ENCODE measurements at places on chromosomes 5 and 9.
A peak's percentile ranks its signal among the peaks of the same experiment; 100 is the strongest.

GRCh38 chr9:2868883-2869282 is 25.0 kb upstream of the PUM3 start:
- no peak for DNase-seq

- no peak for DNase-seq
Measured at GRCh38 chr5:67639976-67640375, 443.4 kb upstream of the CD180 start.

GRCh38 chr5:116650964-116651363 is 76.3 kb upstream of the SEMA6A start:
- no peak for DNase-seq

- no peak for DNase-seq
Measured at GRCh38 chr9:14868772-14869583, 41.2 kb downstream of the FREM1 start.

- DNase-seq: no peak
Measured at GRCh38 chr9:6232336-6232945, 16.8 kb downstream of the IL33 start.

GRCh38 chr9:124133727-124134126 is 122.2 kb downstream of the LHX2 start:
- no peak for DNase-seq

- DNase-seq: no peak
Measured at GRCh38 chr5:12861886-12862654, 957.8 kb upstream of the CTNND2 start.

- no peak for DNase-seq
Measured at GRCh38 chr5:999724-1000123, 8.9 kb upstream of the NKD2 start.

DNA sequence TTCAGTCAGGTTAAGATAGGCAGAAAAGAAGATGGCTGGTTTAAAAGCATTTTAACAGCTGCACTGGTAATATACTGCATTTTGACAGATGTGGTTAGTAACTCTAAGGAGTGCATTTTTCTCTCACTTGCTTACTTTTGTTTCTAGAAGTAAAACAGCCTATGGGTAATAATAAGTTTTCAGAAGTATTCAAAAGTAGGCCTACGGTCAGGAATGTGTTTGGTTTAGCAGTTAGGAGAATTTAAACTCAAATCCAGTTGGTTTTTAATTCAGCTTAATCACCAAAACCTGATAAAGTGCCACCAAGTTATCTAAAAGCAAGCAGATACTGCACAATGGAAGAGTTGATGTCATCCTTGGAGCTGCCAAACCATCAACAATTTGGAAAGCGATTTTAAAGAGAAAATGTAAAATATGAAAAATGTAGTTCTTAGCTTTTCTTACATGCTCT is 160.3 kb downstream of the ARSB start:
- no peak for DNase-seq

GRCh38 chr9:128203024-128203706 is at the start of gene DNM1:
Gene DNM1 (plus strand): TSS chr9:128203379. CDS start chr9:128203471, 92 bp downstream.
- peak; percentile 48 for DNase-seq

- DNase-seq: no peak
Measured at GRCh38 chr5:65834306-65834705, 92.1 kb upstream of the ERBIN start.

DNA sequence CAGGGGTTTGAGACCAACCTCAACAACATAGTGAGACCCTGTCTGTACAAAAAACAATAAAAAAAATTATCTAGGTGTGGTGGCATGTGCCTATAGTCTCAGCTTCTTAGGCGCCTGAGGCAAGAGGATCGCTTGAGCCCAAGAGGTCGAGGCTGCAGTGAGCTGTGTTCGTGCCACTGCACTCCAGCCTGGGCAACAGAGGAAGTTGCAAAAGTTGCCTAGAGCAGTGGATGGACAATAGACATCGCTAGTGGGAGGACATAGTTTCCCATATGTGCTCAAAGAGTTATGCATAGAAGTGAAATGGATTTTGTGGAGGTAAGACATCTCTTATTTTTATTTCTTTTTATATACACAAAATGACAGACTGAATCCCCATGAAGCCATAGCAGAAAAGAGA is 19.0 kb downstream of the HNRNPK start:
- DNase-seq: no peak

GRCh38 chr5:177312649-177313181 is 1.0 kb upstream of the MXD3 start:
- no peak for DNase-seq

DNA sequence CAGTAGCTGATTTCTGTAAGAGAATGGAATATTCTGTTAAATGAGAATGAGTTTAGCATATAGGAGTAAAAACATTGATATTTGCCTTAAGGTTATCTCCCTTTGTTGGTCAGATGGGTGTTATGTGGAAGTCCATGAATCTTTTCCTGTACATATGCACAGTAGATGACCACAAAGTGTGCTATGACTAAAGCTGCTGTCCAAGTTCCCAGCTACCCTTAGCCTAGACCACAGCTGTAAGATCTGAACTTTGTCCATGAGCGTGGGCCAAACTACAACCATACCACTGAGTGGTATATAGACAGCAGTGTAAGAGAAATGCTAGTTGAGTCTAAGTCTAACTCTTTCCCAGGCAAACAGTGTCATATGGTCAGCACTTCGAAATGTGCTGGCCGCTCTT is 48.8 kb downstream of the CD180 start:
- DNase-seq: no peak

DNA sequence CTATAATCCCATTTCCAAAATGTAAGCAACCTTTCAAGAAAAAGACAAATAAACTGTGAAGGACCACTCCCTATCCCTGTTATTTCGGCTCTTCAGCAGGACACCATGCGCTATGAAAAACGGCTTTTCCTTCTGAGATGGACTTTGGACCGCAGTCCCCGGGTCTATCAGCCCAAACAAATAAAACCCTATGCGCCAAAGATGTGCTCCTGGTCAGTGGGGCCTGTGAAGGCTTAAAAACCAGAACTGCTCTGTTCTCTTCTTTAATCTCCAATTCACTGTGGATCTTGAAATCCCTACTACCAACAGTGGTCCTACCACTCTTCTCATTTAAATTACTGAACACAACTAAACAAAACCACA is 33.3 kb downstream of the RAPGEF1 start:
- DNase-seq: no peak

GRCh38 chr9:111661802-111662521 is 557 bp downstream of the GNG10 start:
- DNase-seq: peak; percentile 5

DNA sequence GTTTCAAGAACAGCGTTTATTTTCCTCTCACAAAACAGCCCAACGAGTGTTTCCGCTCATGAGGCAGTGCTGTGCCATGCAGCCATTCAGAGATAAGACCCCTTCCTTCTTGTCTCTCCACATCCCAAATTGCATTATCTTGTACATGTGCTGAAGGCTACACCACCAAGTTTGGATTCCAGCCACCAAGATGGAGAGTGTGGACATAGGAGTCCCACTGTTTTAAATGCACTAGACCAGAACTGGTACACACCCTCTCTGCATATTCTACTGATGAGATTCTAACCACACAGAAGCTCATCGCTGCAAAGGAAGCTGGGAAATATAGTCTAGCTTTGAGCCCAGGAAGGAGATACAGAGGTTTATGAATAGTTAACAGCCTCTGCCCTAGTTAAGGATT is 509.4 kb downstream of the NFIB start:
- no peak for DNase-seq

GRCh38 chr9:91817493-91818224 is 132.4 kb downstream of the ROR2 start:
- no peak for DNase-seq

GRCh38 chr5:32277798-32278197 is 34.9 kb downstream of the MTMR12 start:
- no peak for DNase-seq

GRCh38 chr5:38009749-38010358 is 170.0 kb upstream of the GDNF start:
- DNase-seq: no peak

GRCh38 chr5:102223542-102224477 is 72.3 kb downstream of the SLCO4C1 start:
- DNase-seq: no peak
